ENCODE measurements at places on chromosomes 2 and 18.

- DNase-seq: peak; percentile 61
Observed at GRCh38 chr2:218168635-218169462, 2.1 kb upstream of the CXCR1 start.

DNA sequence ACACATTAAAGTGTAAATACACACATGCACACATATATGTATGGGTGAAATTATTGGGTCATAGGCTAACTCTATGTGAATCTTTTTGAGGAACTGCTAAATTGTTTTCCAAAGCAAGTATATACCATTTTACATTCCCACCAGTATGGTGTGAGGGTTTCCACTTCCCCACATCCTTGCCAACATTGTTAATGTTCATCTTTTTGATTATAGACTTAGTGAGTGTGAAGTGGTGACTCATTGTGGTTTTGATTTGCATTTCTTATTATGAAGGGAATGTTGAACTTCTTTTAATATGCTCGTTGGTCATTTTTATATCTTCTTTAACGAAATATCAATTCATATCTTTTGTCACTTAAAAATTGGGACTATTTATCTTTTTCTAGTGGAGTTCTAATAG, 181.8 kb upstream of the GCFC2 start:
- no peak for DNase-seq

DNA sequence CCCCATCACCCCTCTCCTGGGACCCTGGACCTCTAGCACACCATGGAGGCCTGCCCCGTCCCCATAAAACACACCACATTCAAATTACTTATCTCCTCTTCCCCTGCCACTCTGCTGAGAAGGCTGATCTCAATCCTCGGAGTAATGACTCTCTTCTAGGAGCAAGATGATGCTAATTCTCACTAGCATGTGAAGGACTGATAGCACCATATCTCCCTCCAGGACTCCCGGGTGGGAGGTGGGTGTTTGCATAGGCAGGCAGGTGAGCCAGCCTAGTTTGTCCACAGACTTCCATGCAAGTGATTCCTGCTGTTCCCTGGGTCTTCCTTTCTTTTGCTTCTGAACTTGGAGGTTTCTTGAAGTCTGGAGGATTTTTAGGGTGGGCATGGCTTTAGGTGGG, 40.5 kb downstream of the HPCAL1 start:
- DNase-seq: no peak

DNA sequence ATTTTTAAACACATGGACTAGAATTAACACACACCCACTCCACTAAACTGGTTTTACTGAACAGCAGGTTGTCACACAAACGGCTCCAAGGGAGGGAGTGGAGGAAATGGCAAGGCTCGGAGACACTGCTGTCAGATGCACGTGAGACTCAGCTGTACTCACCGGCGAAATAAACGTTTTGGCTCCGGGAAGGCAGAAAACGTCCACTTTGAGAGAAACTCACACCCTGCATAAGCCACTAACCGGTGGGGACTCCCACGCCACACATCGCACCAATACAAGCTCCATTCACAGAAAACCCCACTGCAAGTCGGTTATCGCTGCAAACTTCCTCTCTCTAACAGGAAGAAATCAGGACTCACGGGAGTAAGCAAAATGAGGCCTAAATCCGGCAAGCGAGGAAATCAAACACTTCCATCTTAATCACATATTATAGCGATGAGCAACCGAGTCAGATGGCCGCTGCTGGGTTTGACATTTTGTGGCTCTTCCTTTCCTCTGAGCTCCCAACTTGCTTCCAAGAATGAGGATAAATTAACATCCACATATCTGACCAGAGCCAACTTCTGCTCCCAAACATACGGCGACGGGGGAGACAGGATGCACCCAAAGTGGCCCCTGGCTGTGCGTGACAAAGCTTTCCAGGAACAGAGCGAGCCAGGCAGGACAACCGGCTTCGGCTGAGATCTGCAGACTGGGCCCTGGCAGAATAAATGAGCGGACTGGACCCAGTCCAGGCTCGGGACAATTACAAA, 63.5 kb downstream of the HDAC4 start:
- no peak for DNase-seq

DNA sequence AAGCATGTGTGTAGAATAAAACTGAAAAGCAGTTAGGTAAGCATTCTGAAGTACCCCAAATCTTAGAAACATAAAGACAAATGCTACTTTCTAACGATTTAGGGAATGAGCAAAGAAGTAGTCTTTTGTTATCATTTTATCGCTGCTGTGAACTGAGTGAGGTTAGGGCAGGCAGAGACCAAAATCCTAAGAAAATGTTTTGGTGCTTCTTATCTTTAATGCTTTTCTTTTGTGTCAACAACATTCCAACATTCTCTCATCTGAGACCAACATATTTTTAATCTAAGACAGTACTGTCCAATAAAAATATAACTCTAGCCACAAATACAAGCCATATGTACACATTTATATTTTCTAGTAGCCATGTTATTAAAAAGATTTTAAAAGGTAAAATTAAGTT, 789.4 kb upstream of the PIK3C3 start:
- DNase-seq: no peak

GRCh38 chr2:42957109-42957860, 164.9 kb upstream of the HAAO start:
- no peak for DNase-seq

DNA sequence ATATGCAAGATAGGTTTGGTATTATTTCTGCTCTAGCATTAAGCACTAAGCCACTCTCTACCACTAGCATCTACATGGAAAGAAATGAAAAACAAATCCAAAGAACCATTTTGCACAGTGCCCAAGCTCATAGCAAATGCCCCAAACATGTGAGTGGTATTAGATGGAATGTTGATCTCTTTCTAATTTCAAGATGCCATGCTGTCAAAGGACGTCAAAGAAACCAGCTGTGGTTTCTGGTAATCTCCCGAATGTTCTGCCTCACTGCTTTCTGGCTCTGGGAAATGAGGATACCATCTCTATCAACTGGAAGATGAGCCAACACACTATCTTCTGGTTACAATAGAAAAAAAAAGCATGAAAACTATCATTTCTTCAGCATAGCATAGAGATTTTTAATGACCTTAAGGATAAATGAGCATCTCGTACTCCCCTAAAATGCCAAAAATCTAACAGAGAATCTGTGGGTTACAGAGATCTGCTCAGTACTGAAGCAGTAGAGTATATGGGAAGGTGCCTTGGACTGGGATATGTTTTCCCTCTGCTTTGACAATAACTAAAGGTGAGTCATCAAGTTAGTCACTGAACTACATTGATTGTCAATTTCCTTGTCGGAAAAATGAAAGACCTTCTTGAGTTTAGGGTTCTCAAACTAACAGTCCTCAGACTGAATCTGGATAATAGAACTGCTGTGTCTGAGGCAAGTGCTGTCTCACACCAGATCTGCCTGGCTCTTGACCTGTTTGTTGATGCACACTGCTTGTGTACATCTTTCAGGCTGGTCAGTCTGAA, 244.8 kb upstream of the NCKAP5 start:
- DNase-seq: no peak

- DNase-seq: no peak
Observed at GRCh38 chr2:31110431-31110830, 27.8 kb downstream of the GALNT14 start.

GRCh38 chr18:9855681-9856080, 30.1 kb upstream of the TXNDC2 start:
- no peak for DNase-seq

DNA sequence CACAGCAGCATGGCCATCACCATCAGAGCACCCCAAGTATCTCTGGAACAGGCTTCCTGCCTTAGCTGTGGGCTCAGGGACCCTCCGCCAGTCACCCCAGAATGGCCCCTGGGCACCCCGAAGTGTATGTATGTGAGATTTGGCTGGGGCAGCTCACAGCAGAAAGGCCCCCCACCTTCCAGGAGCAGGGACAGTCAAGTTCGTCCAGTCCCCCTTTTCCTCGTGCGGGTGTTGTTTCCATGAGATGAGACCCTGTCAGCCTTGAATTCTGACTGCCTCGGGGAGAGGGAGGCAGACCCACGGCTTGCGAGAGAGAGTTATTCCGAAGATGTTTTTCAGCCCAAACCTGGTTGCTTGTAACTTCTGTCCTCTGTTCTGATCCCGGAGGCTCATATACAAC, 290.9 kb upstream of the HDAC4 start:
- DNase-seq: no peak

DNA sequence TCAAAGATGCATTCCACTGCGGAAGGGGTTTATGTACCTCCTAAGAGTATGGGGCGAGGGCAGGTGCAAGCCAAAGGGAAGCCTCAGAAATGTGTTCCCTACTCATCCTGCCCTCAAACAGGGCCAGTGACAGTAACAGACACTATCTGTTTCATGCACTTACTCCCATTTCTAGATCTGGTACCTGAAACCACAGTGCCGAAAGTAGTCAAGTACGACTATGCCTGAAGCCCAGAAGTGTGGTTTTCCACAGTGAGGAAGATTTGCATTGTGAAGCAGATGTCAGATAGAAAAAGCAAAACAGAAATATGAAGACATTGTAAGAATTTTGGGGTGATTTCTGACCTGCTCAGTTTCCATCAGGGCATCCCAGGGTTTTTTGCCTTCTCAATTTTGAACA, 748.7 kb downstream of the RNF144A start:
- DNase-seq: no peak

- no peak for DNase-seq
Observed at GRCh38 chr2:226703514-226703913, 96.1 kb downstream of the IRS1 start.

DNA sequence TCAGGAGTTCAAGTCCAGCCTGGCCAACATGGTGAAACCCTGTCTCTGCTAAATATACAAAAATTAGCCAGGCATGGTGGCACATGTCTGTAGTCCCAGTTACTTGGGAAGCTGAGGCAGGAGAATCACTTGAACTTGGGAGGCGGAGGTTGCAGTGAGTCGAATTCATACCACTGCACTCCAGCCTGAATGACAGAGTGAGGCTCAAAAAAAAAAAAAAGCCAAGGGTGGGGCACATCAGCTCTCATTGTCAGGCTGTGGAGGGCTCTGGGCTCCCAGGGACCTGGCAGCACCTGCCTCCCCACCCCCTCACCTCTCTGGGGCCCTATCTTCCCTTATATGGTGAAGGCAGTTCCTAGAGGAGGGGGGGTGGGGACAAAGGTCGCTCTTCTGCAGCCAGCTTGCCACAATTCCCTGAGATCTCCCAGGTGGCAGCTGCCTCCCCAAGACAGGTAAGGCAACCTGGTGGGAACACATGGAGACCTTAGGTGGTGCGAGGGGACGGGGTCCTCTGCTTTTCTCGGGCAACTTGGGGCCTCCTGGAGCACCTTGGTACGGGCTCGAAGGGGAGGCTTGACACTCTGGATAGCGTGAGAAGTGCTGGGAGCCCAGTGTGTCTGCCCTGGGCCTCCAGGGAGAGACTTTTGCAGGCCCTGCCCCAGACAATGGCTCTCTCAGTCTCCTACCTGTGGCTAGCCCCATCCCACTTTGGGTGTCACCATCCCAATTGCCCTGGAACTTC, at the start of gene VIL1:
VIL1 (plus strand) TSS at position 407 of the 742 bp plus-strand sequence. CDS start 4,656 bp downstream, outside the sequence.
- no peak for DNase-seq

DNA sequence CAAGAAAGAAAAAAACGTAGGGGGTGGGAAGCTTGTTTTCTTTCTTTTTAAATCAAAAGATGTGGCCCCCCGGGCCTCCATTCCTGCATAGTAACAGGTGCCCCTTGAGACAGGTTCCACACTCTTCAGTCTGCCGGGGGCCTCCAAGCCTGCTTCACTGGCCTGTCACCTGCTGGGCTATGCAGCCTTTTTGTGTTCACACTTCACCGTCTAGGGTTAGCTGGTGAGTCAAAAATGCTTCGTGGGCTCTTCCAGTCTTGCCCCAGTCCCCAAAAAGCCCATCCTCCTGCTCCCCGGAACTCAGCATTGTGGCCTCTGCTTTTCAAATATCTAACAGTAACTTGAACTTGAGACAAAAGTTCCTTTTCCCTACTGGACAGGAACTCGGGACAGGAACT, 67.9 kb downstream of the POLR1A start:
- DNase-seq: no peak

DNA sequence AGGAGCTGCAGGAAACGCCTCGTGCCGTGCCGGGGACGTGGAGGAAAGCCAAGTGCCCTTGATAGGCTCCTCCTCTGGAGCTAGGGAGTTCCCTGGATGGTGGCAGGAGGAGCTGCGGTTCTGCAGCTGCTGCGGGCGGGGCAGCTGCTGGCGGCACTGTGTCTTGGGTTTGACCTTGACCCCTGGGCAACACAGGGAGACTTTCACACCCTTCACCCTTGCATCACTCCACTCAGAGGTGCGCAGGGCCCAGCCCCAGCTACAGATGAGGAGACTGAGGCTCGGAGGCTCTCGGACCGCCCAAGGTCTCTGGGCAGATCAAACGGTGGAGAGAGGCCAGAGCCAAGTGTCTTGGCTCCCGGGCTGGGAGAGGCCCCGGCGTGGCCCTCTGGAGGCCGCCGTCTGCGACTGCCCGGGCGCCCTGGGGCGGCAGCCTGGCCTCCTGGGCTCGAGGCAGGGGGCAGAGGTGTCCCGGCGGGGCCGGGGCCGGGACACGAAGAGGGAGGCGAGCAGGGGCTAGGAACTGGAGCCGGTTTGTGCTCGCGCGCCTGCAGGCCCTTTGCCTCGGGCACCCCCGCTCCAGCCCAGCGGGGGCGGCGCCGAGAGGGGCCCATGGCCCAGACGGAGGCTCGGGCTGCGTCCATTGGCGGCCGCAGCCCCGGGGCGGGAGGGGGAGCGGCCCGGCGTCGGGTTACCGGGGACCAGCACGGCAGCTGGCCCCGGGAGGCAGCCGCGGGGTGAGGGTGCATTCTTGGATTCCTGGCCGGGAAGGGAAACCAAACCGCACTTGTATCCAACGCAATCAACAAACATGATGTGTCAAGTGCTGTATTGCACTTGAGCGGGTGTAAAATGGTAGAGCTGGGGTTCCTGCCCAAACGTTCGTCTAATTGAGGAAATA, 129.6 kb upstream of the SLC1A4 start:
- DNase-seq: no peak

- DNase-seq: no peak
Observed at GRCh38 chr2:167355821-167356220, 467.5 kb downstream of the XIRP2 start.

GRCh38 chr2:20992201-20992711, 51.6 kb downstream of the APOB start:
- DNase-seq: no peak

GRCh38 chr18:70280007-70280925, 8.6 kb upstream of the SOCS6 start:
- no peak for DNase-seq

DNA sequence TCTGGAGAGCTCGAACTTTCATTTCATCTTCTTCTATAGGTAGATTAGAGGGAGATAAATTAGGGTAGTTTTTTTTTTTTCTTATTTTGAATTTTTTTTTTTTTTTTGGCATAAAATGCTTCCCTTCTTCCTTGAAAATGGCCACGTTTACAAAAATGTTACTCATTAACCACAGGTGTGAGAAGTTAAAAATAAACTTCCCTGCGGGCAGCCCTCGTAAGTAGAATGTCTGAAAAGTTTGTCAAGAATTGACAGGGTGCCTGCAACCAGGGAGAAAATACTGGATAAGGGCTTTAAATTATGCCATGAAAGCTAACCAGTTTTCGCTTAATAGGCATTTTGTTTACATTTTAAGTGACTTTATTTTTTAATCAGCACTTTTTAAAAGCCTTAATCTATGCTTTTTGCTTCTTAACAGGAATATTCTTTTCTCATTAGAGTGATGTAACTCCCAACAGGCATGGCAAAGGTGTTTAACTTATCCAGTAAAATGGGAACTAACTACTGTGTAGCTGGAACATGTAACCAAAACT, 4.2 kb upstream of the FN1 start:
- no peak for DNase-seq

DNA sequence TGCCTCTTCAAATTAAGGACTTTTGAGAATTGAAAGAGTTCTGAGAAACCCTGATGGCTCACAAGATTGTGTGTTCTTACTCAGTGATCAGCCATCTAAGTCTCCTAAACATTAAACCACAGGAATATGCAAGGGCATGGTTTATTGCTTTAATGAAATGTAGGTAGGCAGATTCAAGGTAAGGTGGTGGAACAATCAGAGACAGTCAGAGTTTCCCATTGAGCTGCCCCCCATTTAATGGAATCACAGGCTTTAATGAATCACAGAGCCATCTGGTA, 107.8 kb upstream of the LRATD1 start:
- DNase-seq: no peak

All from T-helper 1 cell (primary cell).